ENCODE measurements at places on chromosomes 1 and 21.
A peak's percentile ranks its signal among the peaks of the same experiment; 100 is the strongest.

GRCh38 chr1:9238134-9238533 lies 3.6 kb downstream of the H6PD start:
- DNase-seq, result no peak

DNA sequence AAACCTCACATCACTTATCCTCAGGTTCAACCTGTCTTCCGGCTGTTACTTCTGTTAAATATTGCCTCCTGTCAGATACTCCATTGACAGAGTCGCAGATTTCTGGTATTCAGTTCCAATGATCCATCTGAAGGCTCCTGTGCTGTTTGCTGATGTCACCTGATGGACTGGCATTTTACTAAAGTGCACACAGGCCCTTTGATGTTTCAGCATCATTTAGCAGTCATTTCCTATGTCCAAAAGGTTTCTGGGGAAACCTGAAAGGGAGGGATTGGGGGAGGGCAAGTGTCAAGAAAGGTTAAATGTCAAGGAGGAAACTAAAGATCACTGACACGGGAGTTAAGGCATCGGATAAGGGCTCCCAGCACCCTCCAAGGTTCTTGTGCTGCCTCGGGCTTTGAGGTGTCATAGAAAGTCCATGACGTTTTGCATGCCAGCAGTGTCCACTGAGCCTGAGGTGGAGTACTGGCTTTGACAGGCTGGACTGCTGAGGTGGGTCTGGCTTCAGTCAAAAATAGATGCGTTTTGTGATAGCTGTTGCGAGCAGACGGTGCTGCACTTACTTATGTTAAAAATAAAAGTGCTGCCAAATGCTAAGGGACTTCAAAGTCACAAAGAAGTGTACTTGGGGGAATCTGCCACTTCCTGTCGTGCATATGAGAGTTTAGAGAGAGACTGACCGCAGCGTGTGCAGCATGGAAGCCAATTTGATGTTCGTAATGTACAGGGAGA lies 30.8 kb downstream of the XCL2 start:
- no peak for DNase-seq

GRCh38 chr1:2555634-2556276 lies 416 bp upstream of the TNFRSF14 start:
- DNase-seq, result peak; percentile 95

DNA sequence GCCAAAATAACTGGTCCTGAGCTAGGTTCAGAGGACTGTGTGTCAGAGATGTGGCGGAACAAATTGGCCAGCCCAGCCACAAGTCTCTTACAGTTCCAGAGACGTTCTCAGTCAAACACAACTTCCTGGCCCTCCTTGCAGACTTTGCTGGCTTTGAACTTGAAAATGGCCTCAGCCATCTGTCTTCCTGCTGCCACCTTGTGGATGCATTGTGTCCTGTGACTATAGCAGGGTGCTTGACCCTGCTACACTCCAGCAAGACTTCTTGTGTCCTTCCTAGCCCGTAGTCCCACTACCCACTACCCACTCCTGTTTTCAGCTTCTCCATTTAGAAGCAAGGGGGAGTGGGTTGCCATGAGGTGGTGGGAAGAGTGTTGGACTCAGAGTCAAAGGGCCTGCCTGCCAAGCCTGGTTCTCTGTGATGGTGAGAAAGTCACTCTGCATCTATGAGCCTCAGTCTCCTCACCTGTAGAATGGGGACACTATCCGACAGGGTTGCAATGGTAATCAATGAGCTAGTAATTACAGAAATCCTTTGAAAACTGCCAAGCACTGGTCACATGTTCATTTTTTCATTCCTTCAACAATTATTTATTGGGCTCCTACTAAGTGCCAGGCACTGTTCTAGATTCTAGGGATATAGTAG lies 109.9 kb downstream of the IGSF21 start:
- no peak for DNase-seq

DNA sequence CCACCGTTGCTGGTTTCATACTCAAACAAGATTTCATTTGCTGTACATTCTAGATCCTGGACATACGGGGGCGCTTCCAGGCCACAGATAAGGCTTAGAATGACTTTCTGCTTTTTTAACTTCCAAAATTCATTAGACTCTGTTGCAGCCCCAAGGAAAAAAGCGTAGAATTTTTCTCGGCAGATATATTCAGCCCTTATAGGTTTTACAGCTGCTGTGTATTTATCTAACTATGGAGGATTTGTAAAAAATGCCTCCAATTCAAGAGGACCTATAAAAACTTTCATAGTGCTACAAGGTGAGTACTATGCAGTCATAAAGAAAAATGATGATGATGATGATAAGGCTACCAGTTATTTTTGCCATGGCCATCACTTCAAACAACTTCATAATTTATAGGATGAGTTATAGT lies 51.6 kb downstream of the SLC30A10 start:
- DNase-seq, result no peak

- DNase-seq, result no peak
Observed at GRCh38 chr1:100441146-100441545, 88.8 kb downstream of the CDC14A start.

- DNase-seq, result no peak
Observed at GRCh38 chr1:158055854-158056253, 62.4 kb downstream of the KIRREL1 start.

DNA sequence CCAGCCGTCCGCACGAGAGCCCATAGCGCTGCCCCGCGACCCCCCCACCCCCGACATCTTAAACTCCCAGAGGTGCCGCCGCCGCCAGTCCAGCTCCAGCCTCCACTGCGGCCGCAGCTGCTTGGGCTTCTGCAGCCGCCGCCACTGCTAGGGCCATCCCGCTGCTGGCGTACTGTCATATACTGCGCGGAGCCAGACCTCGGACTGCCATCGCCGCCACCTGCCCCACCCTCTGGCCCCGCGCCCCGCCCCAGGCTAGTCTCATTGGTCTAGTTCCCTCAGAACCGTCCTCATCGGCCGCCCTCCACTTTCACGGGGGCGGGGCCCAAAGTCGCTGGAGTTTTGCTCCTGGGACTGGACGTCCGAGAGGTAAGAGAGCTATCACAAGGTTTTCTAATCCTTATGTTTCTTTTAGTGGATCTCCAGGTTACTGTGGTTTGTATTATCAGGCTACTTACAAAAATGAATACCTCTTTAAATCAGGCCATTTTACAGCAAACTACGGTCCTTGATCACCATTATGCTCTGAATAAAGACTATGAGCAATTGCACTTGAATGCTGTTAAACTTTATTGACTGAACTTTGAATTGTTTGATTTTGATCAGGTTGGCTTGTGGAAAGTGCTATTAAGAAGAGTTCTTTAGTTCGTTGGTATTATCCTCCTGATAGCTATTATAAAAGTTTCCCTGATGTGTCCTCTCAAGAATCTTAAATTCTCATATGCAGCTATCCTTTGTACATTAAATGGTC lies 2.8 kb upstream of the CD1D start:
- DNase-seq, result peak; percentile 96

DNA sequence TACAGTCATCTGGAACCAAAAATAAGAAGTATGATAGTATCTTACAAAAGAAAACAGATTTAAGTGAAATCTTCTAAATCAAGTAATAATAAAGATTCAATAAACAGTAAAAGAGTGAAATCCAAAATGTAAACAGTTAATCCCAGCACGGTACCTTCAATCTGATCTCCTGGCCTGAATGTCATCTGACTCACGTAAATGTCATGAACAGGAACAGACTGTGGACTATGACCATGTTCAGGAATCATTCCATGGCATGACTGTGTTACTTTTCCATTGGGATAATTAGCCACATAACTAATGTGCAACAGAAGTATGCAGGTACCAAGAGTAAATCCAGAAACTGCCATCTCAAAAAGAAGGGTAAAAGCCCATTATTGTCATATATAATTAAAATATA lies 18.0 kb downstream of the FRRS1 start:
- DNase-seq, result no peak

DNA sequence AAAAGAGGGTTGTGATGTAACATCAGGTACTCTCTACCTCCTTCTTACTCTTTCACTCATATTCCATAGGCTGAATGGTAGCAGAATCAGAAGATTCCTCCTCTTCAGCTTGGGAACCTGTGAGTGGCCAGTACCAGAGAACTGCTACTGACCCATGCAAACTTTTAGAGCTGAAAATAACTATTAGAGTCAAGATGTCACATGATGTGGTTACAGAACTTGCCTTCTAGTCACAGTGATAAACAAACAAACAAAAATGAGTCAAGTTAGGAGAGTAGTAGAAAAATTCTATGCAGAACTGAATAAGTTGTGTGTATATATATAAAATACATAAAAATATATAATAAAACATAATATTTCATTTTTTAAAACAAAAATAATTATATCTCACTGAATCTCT lies 47.6 kb upstream of the RGS1 start:
- no peak for DNase-seq

GRCh38 chr1:52631759-52632331 lies 1.1 kb upstream of the SHISAL2A start:
- DNase-seq, result no peak

- DNase-seq, result no peak
Observed at GRCh38 chr1:214445199-214445598, 106.2 kb downstream of the PTPN14 start.

DNA sequence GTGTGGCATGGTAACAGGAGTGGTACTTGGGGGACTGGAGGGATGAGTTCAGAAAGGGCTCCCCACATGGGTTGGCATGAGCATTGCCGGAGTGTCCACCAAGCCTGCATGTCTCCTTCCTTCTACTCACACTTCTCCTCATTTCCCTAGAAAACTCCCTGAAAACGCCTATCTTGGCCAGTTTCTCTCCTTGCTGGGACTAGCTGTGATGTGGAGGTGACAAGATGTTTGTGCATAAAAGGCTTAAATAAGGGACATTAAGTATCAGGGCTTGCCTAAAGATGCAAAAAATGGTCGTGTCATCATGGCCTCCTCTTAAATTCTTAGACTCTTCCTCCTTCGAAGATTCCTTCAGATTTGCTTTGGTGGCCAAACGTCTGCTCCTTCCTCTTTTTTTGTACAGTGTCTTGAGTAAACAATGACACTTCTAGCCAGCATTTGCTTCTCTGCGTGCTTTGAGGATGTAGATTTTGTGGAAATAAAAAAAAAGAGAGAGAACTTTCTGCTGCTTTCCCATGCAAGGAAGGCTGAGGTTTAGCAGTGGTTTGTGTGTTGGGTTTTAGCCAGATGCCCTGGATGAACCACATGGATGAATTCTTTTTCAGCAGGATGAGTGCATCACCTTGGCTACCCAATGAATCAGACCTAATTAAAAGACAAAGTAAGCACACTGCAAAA lies 239.1 kb upstream of the IRF2BP2 start:
- no peak for DNase-seq

DNA sequence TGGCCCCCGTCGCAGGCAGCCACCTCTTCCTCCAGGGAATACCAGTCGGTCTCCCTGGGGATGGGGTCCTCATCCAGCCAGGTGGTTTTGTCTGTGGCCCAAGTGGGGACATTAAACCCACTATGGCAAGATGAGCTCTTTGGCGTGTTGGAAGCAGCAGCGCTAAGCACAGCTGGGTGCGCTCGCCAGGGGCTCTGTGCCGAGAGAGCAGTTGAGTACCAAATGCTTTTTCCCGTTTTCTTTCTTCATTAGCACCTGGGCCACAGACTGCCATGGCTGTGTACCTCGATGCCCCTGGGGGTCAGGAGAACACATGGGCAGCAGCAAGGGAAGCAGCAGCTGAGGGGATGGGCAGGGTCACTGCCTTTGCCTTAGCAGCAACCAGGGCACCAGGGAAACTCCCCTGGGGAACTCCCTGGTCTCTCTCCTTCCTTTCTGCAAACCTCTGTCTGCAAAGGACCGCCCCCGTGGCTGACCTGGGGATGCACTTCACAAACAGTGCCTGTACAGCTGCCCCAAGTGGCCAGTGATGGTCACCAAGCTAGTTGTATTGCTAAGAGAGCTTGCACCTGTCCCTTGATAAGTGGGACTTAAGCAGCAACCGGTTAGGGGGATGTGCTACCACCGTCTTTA lies 31.1 kb downstream of the EDARADD start:
- DNase-seq, result no peak

DNA sequence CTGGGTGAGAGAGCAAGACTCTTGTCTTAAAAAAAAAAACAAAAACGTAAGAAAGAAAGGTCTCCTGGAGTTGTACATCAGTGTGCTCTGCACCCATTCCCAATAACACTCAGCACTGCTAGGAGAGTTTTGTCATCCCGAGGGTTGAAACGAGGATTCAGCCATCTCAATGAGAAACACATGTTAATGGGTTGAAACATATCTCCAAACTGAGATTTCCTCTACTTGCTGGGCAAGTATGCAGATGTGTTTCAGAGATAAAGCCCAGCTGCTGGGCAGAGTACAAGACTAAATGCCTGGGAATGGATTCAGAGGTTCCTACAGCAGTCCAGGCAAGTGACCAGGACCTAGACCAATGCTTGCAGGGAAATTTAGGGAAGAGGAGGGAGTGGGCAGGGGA lies 2.6 kb upstream of the MFN2 start:
- no peak for DNase-seq

DNA sequence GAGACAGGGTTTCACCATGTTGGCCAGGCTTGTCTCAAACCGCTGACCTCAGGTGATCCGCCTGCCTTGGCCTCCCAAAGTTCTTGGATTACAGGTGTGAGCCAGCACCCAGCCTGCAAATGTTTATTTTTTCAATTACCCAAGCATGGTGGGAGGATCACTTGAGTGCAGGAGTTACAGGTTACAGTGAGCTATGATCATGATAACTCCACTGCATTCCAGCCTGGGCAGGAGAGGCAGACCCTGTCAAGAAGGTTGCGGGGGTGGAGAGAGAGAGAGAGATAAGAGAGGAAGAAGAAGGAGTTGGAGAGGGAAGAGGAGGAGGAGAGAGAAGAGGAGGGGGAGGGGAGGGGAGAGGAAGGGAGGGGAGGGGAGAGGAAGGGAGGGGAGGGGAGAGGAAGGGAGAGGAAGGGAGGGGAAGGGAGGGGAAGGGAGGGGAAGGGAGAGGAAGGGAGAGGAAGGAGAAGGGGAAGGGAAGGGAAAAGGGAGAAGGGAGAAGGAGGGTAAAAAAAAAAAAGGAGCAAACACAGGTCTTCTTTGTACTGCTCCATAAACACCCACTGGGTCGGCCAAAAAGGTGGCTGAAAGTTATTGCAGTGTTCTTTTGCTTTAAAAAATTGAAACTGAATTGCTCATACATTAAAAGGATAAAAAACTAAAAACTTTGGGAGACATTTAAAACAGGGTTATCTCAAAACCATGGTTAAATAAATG lies 5.8 kb upstream of the SLC9C2 start:
- DNase-seq, result no peak

DNA sequence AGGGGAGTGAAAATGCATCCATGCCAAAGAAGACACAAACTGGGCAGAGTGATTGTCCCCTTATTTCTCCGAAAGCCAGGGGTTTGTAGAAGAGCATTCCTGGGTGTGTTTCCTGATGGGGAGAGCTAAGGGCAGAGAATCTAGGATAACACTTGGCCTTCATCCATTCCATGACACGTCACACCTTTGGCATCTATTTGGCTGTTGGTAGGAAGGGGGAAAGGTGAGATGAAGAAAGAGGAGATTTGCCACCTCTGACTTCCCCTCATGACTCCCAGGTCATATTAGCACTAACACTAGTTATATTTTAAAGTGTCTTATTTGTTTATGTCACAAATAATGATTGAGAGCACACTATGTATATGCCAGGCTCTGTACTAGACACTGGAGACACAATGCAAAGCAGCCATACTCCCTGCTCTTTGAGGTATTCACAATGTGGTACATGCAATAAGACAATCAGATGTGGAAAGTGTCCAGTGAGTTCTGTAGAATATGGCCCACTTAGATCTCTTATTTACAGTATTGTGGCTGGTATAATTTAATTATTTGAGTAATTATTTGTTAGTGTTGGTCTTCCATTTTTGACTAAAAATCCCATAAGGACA lies 54.5 kb upstream of the GADD45A start:
- no peak for DNase-seq

GRCh38 chr1:231065510-231066241 lies 25.6 kb upstream of the FAM89A start:
- DNase-seq, result no peak

GRCh38 chr1:54986025-54986424 lies 5.6 kb downstream of the TMEM61 start:
- no peak for DNase-seq

All from mucosa of descending colon (tissue), 3 donors.